ENCODE measurements at places on chromosomes 6 and 20.

- DNase-seq: no peak
These were observed 467.3 kb downstream of the PREX1 start for GRCh38 chr20:48360342-48360975.

GRCh38 chr20:33401921-33402369 is 626 bp upstream of the CDK5RAP1 start:
- no peak for DNase-seq

DNA sequence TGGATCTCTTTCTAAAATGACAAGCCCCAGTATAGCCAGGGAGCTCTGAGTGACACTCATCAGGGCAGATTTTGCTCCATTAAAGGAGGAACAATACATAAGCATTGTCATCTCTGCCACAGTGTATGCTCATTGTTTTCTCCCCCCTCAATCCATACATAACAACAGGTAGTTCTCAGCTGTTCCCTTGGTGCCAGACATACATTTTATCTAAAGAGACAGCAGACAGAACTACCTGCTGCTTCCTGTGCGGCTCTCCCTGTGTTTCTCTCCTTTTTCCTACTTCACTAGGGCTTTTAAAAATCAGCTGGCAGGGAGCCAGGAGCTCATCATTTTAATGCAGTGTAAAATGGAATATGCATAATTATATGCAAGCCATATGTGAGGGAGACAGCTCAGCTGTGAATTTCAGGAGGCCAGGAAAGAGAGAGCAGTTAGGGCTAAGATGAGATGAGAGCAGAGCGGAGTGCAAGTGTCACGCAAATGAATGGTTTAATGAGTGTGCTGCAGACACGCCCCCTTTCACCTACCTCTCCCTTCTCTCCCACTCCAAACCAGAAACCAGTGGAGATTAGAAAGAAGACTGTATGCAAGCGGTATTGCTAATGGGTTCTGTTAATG is 96.0 kb downstream of the SOBP start:
- no peak for DNase-seq

DNA sequence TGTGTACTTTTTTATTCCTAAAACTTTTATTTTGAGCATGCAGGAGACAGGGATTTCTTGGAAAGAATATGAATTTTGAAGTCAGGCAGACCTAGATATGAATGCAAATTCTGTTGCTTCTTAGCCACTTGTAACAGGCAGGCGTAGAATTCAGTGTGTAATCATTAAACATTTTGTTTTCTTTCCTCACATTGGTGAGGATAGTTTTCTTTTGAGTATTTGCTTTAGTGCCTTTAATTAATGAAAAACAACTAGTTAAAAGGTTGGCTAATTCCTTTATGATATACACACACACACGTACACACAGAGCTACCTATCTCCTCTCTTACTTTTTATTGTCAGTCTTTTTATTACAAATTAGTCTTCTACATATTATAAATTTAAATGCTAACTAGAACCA is 342.3 kb downstream of the CDKAL1 start:
- no peak for DNase-seq

DNA sequence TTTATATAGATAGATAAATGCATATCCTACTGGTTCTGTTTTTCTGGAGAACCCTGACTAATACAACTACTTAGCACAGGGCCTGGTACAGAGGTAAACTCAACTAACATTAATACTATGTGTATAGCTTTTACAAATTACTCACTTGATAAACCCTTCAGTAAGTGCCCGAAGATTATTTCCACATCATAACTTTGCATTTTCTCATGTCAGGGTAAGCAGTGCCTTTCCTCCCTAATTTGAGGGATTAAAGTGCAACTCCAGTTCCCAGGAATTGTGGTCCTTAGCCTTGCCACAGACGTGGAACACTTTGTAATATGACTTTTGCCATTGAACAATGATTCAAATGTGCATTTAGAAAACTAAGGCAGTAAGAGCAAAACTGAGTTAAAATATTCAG is 147.5 kb upstream of the SMLR1 start:
- no peak for DNase-seq

DNA sequence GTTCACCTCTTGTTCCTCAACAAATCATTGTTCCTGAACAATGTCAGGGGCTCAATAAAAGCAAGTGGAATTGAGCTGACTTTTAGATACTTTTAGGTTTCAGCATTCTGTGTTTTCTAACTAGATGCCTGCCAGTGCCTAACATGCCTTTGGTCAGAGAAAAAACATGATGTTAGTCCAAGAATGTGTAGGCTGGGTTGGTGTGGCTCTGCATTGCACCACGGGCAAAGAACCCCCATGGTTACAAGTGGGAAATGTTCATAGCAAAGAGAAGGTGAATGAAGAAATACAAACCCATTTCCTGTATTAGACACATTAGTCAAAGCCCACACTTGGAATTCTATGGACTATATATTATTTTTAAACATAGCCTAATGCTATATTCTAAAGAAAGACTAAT is 193.3 kb downstream of the TMEM200A start:
- no peak for DNase-seq

DNA sequence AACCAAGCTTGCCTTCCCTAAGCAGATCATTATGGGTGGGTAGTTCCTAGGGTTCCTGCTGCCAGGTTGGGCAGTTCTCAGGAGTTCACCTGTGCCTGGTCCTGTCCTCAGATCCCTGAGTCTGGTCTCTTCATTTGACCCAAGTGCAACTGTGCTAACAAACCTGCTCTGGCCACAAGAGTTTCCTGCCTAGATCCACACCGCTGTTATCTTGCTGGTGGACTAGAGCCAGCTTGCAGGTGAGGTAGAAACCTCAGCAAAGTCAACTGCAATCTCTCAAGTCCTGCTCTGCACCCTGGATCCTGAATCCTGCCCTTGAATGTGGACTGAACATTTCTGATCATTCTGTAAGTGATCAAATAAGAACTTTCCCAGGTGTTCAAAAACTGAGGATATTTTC is 191.8 kb upstream of the LRFN2 start:
- no peak for DNase-seq

DNA sequence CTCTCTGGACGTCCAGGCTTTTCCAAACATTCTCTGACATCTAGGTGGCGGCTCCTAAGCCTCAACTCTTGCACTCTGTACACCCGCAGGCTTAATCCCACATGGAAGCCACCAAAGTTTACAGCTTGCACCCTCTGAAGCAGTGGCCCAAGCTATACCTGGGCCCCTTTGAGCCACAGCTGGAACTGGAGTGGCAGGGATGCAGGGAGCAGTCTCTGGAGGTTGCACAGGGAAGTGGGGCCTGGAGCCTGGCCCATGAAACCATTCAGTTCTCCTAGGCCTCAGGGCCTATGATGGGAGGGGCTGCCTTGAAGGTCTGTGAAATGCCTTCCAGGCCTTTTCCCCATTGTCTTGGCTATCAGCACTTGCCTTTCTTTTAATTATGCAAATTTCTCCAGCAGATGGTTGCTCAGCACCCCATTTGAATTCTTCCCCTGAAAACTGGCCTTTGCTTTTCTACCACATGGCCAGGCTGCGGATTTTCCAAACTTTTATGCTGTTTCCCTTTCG is 64.9 kb downstream of the IRF4 start:
- DNase-seq: no peak

- DNase-seq: no peak
These were observed 149.7 kb upstream of the ARID1B start for GRCh38 chr6:156627524-156627923.

GRCh38 chr6:34412643-34413214 is 13.1 kb downstream of the RPS10 start:
- no peak for DNase-seq

DNA sequence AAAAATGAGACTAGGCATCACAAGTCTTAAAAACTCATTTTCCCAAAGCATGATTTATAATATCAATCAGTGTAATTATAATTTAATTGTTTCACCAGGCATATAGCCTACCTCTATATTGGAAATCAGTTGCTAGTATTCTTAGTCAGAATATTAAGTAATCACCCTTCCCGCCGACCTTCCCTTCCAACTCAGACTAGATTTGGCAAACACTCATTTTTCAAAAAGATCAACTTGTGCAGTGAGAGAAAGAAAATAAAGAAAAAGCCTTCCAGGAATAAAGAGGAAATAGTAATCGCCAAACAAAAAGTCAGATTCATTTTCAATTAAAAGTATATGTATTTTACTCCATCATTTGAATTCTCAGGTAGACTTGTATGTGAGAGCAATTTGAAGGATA is 1.9 kb upstream of the BMP5 start:
- DNase-seq: no peak

GRCh38 chr20:18405826-18406225 is 61.0 kb downstream of the DZANK1 start:
- no peak for DNase-seq

- DNase-seq: no peak
These were observed 21.2 kb upstream of the BHLHE23 start for GRCh38 chr20:63027922-63028389.

DNA sequence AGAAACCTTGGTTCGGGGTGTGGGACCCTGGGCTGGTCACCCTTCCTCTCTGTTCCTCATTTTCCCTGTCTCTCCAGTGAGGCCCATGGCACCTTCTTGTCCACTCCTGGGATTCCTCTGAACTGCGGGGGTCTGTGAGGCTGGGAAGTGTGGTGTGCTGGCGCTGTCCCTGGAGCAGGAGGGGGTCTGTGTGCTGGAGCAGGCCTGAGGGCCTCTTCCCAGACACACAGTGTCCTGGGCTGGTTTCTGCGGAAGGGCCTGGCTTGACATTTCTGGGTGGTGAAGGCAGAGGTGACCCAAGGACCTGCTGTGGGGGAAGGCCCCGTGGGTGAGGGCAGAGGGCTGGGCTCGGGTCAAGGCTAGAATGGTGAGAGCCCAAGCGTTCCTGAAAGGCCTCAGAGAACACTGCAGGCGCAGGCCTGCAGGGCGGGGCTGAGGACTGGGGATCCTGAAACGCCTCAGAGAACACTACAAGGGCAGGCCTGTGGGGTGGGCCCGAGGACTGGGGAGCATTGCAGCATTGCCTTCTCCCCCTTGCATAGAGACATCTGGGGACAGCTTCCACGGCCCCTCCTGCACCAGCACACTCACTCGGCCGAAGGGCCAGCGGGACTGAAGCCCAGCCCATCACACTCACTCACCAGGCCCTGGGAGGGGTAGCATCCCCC is 10.6 kb upstream of the BAK1 start:
- DNase-seq: peak; percentile 37

DNA sequence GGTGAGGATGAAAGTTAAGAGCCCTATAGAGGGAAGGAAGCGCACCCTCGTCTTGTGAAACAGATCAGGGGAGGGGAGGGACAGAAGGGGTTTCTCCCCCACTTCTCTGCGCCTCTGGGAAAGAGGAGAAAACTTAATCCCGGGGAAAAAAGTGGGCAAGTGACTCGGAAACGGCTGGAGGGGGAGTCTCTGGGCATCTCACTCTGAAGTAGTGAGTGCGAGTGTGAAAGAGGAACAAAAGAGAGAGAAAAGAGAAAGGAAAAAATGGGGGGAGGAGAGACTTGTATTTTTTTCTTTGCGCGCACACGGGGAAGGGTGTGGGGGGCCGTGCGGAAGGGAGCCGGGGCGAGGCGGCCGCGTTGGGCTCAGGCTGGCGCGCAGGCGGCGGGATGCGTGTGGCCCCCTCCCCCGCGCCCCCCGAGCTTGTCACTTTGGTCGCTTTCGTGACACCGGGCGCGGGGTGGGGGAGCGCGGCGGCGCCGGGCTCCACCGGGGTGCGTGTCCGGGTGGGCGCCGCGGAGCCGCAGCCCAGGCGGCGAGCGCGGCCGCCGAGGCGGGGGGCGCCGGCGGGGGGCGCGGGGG is 454 bp downstream of the L3MBTL3 start:
- DNase-seq: peak; percentile 69

DNA sequence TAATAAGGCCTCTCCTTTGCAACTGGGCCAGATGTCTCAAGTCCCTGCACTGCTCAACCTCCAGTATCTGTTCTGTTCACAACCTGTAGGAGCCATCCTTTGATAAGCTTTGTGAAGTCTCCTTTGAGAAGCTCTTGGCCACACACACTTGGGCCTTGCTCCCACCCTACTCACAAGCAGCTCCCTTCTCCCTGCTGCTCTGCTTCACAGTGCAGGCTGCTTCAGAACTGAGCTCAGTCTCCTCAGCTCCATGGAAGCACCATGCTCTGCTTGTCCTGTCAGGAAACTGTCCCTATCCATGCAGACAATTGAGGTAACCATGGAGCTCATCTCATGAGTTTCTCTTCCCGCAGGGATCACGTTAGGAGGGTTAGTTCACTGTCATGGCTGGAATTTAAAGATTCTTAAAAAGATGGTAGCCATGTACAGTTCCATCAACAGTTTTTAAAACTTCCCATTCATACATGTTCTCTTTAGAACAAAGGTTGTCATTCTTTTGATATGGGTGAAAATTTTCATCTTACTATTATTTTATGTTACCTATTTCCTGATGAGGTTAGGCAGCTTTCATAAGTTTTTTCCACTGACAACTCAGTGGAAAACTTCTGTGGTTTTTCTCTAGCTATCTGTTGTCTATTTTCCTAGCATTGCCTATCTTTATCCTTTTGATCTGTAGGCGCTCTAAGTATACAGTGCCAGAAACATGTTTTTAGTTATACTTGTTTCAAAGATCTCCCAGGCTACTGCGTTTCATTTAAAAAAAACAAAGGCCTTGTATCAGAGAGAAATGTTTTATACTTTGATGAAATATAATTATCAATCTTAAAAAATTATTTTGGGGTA is 62.6 kb downstream of the AK9 start:
- DNase-seq: no peak

DNA sequence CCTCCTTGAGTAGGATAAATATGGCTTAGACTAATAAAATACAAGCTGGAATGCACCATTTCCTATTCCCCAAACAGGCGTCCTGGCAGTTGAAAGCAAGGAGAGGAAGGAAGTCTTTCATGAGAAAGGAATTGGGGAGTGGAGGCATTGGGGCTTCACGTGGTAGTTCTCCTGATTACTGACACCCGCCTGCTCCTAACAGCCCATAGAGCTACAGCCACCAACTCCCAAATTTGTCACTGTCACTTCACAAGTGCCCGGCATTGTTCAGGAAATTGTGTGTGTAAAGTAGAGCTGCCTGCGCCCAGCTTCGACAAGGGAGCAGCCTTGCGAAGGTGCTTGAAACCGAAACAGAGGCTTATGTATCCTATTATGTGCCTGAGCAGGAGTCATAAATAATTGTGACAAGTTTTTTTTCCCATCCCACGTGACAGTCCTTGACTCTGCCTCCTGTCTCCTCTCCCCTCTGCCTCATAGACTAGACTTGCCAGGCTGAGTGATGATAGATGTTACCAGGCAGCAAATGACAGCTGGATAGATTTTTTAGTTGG is 301.7 kb upstream of the ZFP64 start:
- no peak for DNase-seq

DNA sequence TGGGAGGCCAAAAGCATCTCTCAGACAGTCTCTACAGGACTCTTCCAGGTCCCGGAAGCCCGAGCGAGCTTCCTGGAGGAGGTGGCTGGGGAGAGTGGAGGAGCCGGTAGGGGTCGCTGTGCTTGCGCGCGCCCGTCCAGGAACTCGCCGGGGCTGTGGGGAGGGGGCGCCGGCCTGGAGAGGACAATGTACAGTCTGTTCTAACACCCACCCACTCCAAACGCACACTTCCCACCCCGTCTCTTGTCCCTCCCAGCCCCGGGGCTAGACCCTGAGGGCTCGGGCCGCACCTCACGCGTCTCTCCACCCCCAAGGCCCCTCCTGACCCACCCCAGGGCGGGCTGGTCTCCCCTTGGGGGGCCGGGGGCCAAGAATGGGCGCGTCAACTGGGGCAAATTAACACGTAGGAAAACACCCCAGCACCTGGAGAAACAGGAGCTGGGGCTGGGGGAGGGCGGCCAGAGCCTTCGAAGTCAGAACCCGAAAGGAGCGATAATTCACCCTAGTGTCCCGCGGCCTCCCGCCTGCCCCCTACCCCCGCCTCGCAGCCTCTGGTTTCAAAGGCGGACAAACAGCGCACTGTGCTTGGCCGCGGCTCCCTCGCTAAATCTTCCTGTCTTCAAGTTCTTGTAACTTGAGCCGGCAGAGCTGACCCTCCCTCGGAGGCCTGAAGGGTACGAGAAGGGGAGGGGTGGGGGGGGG is 103.2 kb upstream of the FOXP4 start:
- DNase-seq: no peak

GRCh38 chr6:118372413-118372812 is 175.7 kb upstream of the PLN start:
- no peak for DNase-seq
